NCI-H748 treated with DMSO at 0.1 percent for 48 hours (cell line): ENCODE measurements at places on chromosomes 1 and 21.
A peak's percentile ranks its signal among the peaks of the same experiment; 100 is the strongest.

DNA sequence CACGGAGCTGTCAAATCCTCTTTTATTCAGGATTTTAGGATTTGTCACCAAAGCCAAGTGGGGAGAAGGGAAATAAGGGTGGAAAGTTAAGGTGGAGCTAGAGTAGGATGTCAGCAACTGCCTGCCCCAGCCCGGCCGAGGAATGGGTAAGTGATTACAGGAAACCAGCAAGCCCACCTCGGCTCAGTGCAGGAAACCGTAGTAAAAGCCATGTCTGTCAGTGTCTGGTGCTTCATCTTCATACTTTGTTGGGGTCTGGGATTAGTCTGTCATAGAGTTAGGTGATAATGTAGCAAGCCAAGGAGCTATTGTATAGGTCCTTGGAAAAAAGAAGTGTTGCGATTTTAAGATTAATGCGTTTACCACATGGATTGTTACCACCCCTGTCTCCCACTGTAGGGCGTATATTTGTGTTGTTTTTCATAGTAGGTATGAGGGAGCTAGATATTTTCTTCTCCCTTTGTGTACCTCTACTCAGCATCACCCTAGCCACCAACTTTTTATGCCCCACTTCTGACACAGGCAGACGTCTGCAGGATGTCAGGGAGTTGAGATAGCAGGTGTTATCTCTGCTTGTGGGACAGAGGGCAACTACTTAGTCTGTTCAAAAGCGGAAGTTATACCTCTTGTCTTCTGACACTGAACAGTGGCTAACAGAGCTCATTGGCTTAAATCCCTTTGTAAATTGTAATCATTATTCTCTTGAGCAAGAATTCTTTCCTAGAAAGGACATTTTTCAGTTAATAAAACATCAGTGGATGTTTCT lies 253.7 kb downstream of the HHAT start:
- no peak for DNase-seq

DNA sequence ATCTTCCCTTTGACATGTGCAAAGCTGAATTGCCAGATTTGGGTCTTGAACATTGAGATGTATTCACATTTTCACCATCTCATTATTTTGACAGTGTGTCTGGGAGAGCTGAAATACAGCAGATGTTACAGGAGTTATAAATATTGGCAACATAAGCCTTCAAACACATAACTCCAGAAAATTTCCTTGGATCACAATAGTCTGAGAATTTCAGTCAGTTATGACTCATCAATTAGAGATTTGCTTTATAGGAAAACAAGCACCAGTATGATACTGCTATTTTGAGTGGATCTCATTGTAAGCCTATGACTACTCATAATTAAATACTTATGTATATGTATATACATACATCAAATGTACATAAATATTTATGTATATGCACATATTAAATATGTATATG lies 1171.8 kb downstream of the AMY1C start:
- no peak for DNase-seq

DNA sequence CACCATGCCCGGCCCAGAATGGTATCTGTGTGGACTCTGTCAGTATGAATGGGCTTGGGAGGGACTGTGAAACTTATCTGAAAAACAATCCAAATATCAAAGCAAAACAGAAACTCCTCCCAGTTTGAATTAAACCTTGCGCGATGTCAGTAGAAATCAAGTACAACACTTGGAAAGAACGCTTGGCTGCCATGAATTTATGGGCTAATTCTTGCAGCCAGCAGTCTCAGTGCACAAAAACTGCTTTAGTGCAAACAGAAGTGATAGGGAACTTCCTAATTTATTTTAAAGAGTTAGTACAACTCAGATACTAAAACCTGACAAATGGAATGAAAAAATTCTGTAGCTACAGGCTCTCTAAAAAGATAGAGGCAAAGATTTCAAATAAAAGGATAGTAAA lies 8.5 kb downstream of the CLCA1 start:
- DNase-seq = no peak

DNA sequence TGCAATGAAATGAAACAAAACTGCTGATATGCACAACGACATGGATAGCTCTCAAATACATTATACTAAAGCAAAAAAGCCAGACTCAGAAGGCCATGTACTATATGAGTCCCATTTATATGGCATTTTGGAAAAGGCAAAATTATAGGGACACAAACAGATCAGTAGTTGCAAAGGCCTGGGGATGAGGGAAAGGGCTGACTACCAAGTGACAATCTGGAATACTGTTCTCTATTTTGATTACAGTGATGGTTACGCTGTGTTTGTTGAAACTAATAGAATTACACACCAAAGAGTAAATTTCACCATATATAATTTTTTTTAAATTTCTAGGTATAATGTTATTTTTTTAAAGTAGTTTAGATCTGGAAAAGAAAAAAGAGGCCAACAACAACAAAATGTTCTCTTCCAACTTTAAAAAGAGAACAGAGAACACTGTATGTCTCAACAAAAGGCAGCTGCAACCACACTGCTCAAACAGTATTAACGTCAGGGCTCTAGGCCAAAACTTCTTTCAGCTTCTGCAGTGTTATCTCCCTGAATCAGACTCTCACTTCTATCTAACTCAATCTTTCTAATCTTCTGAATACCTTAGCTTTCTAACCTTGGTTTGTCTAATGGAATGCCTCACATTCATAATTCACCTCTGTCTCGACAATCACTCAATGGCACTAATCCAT lies 75.8 kb downstream of the FOXJ3 start:
- no peak for DNase-seq

GRCh38 chr1:78234496-78234895 lies 188.7 kb downstream of the GIPC2 start:
- DNase-seq = no peak

GRCh38 chr1:2975466-2976179 lies 45.6 kb upstream of the ACTRT2 start:
- DNase-seq = no peak

GRCh38 chr1:68506386-68506785 lies 9.5 kb upstream of the DEPDC1 start:
- no peak for DNase-seq

GRCh38 chr1:31605908-31606427 lies 11.5 kb upstream of the HCRTR1 start:
- DNase-seq = no peak

DNA sequence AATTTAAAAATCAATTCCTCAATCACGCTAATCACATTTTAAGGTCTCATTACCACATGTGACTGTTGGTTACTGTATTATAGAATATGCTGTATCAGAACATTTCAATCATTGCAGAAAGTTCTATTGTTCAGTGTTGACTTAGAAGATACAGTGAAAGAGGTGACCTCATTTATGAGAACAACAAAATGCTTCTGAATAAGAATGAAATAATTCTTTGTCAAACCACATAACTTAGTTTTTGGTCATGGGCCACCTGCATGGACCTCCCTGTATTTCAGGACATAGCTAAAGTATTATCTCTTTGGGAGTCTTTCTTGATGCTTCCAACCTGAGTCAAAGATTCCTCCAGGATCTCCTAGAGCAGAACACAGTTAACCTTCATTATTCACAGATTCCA lies 22.3 kb downstream of the MFSD2A start:
- DNase-seq = peak; percentile 83

- peak; percentile 65 for DNase-seq
Observed at GRCh38 chr1:50332941-50333594, 90.2 kb downstream of the DMRTA2 start.

GRCh38 chr1:204377800-204378668 lies 18.3 kb upstream of the PLEKHA6 start:
- peak; percentile 28 for DNase-seq

GRCh38 chr1:183723571-183723970 lies 70.5 kb upstream of the APOBEC4 start:
- no peak for DNase-seq

- no peak for DNase-seq
Observed at GRCh38 chr1:202702088-202702487, 8.2 kb downstream of the SYT2 start.

- peak; percentile 35 for DNase-seq
Observed at GRCh38 chr1:219566951-219567947, 45.7 kb downstream of the ZC3H11B start.

GRCh38 chr1:77168358-77168757 lies 50.9 kb downstream of the PIGK start:
- DNase-seq = no peak

DNA sequence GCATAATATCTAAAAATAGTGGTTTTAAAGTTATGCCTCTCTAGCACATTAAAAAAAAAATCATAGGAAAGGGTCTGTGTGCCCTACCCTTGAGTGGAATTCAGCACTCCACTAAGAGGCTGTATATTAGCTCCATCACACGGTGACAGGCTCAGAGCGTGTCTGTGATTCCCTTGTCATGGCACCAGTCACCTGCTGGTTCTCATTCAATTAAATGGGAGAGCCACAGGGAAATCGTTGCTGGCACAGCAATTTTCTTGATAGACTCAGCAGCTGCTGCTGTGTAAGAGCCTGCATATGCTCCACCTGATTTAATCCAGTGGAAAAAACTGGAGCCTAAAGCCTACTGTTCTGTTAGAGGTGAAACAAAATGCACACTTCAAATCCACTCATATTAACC lies 9.5 kb downstream of the ATP6V1G3 start:
- DNase-seq = no peak
